ENCODE measurements at places on chromosomes 2 and 18. TPM values are rescaled to one million over a fixed set of nuclear protein-coding genes. Genes with fewer than 3 reads are reported as not detected.

- no peaks in the 10 kb centered on the region for H3K27me3 ChIP-seq
- H3K4me3 ChIP-seq, result no peak overlapping the region
- H3K4me1 ChIP-seq, result peaks cover 24% of the 10 kb centered on the region
Observed at GRCh38 chr2:168749297-168749696, 53.1 kb upstream of the NOSTRIN start.

The REG3A gene
- total RNA-seq, result not detected

DNA sequence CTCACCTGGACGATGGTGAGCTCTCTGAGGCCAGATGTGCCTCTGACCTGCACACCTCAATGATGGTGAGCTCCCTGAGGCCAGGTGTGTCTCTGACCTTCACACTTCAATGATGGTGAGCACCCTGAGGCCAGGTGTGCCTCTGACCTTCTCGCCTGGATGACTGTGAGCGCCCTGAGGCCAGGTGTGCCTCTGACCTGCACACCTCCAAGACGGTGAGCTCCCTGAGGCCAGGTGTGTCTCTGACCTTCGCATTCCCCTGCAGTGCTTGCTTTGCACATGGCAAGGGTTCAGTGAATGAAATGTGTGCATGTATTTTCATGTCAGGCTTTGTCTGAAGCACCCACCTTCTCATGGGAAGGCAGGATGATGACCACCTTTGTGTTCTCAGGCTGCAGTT, 95.5 kb downstream of the PTGR3 start:
- H3K36me3 ChIP-seq, result no peaks in the 10 kb centered on the region
- no peaks in the 10 kb centered on the region for H3K4me1 ChIP-seq
- H3K27ac ChIP-seq, result no peak overlapping the region

GRCh38 chr2:8395718-8396117, 286.1 kb upstream of the ID2 start:
- no peak overlapping the region for H3K4me3 ChIP-seq
- DNase-seq, result no peak
- H3K4me1 ChIP-seq, result peaks cover 14% of the 10 kb centered on the region

DNA sequence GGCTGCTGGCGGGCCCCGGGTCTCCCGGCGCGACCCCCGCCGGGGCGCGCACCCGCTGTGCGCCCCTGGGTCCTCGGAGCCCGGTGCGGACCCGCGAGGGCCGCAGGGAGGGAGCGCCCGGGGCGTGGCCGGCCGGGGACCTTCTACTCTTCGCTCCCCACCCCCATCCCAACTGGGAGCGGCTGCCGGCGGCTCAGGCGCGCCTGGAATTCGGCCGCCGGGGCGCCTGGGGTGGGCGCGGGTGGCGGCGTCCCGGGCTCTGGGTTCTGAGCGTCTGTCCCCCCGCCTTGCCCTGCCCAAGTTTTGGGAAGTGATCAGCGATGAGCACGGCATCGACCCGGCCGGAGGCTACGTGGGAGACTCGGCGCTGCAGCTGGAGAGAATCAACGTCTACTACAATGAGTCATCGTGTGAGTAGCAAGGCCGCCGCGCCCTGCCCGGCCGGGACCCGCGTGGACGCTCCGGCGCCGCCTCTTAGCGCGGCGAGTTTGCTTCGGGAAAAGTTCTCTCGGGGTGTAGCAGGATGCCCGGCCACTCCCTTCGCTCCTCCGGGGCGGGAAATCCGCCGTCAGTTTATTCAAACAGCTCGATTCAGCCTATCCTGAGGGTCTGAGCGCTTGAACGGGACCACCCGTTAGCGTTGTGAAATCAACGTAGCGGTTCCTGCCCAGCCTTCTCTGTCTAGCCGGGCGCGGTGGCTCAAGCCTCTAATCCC, 502 bp downstream of the TUBB6 start:
- H3K27me3 ChIP-seq, result peaks cover 37% of the 10 kb centered on the region
- H3K4me3 ChIP-seq, result peak overlapping the region; percentile 77
- H3K36me3 ChIP-seq, result peaks cover 28% of the 10 kb centered on the region

DNA sequence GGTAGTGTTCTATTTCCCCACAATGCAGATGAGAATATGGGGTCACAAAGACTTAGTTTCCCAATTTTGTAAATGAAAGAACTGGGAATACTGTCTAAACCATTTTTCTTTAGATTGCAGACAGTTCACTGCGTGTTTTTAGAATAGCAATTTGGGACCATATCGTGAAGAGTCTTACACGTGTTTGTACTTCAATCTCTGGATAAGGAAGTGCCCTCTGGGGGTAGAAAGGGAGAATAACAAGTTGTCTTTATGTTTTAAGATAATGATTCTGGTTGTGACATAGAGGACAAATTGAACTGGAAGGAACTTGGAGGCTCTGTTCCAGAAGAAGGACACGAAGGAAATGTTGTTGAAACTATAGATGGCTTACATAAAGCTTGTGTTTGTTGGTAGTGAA, 457.7 kb downstream of the CBLN2 start:
- no peak overlapping the region for H3K27ac ChIP-seq
- no peaks in the 10 kb centered on the region for H3K27me3 ChIP-seq
- no peaks in the 10 kb centered on the region for H3K36me3 ChIP-seq
- no peaks in the 10 kb centered on the region for H3K4me1 ChIP-seq
- DNase-seq, result no peak
- no peak overlapping the region for H3K4me3 ChIP-seq

- H3K27ac ChIP-seq, result no peak overlapping the region
- no peak overlapping the region for H3K4me3 ChIP-seq
- peaks cover 2% of the 10 kb centered on the region for H3K27me3 ChIP-seq
- DNase-seq, result no peak
Observed at GRCh38 chr2:210873631-210874030, 317.2 kb downstream of the CPS1 start.

Measured in activated naive CD8-positive, alpha-beta T cell treated with anti-CD3 and anti-CD28 coated beads, Interleukin-2, amount 10 ng/mL, durations not matched to agents 7 days and 5 days (primary cell).